ENCODE measurements at places on chromosomes 1 and 21. TPM values are rescaled to one million over a fixed set of nuclear protein-coding genes. Genes with fewer than 3 reads are reported as not detected.
A peak's percentile ranks its signal among the peaks of the same experiment; 100 is the strongest.

GRCh38 chr1:227242811-227243682 lies 75.2 kb downstream of the CDC42BPA start:
- no peak for DNase-seq

GUCA2A gene
- not detected for polyA plus RNA-seq

DNA sequence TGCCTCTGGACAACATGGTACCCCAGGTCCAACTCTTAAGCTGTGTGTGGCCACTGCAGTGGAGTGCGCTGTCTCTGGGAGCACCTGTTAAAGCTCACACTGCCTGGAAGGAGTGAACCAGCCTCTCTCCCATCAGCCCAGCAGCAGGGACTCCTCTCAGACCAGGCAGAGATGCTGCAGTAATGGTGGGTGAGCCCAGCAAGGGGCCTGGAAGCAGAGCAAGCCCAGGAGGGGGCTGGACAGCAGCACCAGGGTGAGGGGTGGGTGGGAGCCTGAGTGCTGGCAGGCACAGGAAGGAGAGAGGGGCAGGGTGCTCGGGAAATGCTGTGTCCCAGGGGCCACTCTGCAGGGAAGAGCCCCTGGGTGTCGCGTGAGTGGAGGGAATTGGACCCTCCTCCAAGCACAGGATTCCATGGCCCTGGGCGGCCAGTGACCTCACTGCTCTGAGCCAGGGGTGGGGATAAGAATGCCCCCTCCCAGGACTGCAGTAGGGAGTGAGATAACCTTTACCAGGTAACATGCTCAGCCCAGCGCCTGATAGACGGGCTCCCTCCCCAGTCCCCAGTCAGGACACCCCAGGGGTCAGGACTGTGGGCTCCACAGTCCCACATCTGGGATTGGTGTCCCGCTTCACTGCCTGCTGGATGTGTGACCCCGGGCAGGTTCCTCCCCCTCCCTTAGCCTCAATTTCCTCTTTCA lies 313.1 kb downstream of the MATN1 start:
- peak; percentile 20 for DNase-seq

GRCh38 chr1:233543338-233544255 lies 70.3 kb upstream of the KCNK1 start:
- no peak for DNase-seq

ZFP69B gene
- 0.19 TPM for polyA plus RNA-seq

Data from liver (tissue), 10 donors.